ENCODE measurements at places on chromosomes 13 and 19. TPM values are rescaled to one million over a fixed set of nuclear protein-coding genes. Genes with fewer than 3 reads are reported as not detected.

Gene YJEFN3
- total RNA-seq = 9.2 TPM

Gene SYNE4
- 1.4 TPM for total RNA-seq

Gene MYBPC2
- total RNA-seq = 3.5 TPM

Gene DIRAS1
- 16.8 TPM for total RNA-seq

Gene FXYD7
- total RNA-seq = 12.1 TPM

Gene ZNF529
- 27.7 TPM for total RNA-seq

Gene ATP7B
- 9.8 TPM for total RNA-seq

Gene PRODH2
- not detected for total RNA-seq

Gene IGSF23
- not detected for total RNA-seq

Gene MLLT1
- total RNA-seq = 32.4 TPM

Gene ELF1
- total RNA-seq = 41.3 TPM

Gene KIR2DL3
- total RNA-seq = not detected

Gene WDR62
- 3.1 TPM for total RNA-seq

Gene THSD8
- total RNA-seq = 8.7 TPM

Gene CLEC17A
- 0.50 TPM for total RNA-seq

Gene PALM3
- 4.0 TPM for total RNA-seq

Gene SH2D3A
- 0.20 TPM for total RNA-seq

Gene IGLON5
- total RNA-seq = 15.3 TPM

Gene SYCN
- not detected for total RNA-seq

Gene FOXA3
- total RNA-seq = not detected

Gene SWSAP1
- 0.50 TPM for total RNA-seq

Gene GSK3A
- total RNA-seq = 23.7 TPM

Gene ZNF708
- total RNA-seq = 43.2 TPM

Gene KLK12
- total RNA-seq = not detected

Gene UPF3A
- 44.8 TPM for total RNA-seq

Gene SIGLEC11
- 1.2 TPM for total RNA-seq

Gene PLA2G4C
- 24.8 TPM for total RNA-seq

Gene TMPRSS9
- total RNA-seq = 0.59 TPM

Gene SPACA4
- not detected for total RNA-seq

Gene SPINT2
- total RNA-seq = 95.5 TPM

Gene SIGLEC14
- 1.1 TPM for total RNA-seq

Gene ATP4A
- total RNA-seq = not detected

Gene RNF113B
- not detected for total RNA-seq

Gene ZNF493
- 109 TPM for total RNA-seq
